ENCODE measurements at places on chromosomes 6 and 20. TPM values are rescaled to one million over a fixed set of nuclear protein-coding genes. Genes with fewer than 3 reads are reported as not detected.

- no peaks in the 10 kb centered on the region for H3K27me3 ChIP-seq
- H3K4me1 ChIP-seq: no peaks in the 10 kb centered on the region
- DNase-seq: no peak
- H3K36me3 ChIP-seq: no peaks in the 10 kb centered on the region
- no peak overlapping the region for H3K27ac ChIP-seq
- H3K4me3 ChIP-seq: no peak overlapping the region
Observed at GRCh38 chr6:75467966-75468365, 25.6 kb downstream of the FILIP1 start.

DNA sequence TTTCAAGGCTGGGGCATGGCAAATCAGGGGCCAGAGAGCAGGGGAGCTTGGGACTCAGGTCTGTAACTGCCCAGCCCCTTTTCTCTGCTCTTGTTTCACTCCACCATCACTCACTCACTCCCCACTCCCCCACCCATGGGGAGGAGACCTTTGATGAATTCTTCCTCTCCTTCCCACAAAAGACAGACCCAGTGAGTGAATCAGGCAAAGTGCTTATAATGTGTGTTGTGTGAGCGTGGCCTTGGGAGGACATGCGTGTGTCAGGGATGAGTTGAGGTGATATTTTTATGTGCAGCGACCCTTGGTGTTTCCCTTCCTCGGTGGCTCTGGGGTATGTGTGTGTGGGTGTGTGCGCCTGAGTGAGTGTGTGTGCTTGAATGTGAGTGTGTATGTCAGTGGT is 1.0 kb upstream of the CUL9 start:
- H3K4me3 ChIP-seq: no peak overlapping the region
- H3K4me1 ChIP-seq: peaks cover 50% of the 10 kb centered on the region
- no peak for DNase-seq
- no peaks in the 10 kb centered on the region for H3K27me3 ChIP-seq

- H3K4me1 ChIP-seq: peaks cover 20% of the 10 kb centered on the region
- H3K4me3 ChIP-seq: no peak overlapping the region
- peaks cover 26% of the 10 kb centered on the region for H3K36me3 ChIP-seq
Observed at GRCh38 chr20:59258221-59258621, 42.2 kb upstream of the EDN3 start.

- DNase-seq: no peak
- peaks cover 5% of the 10 kb centered on the region for H3K4me1 ChIP-seq
- H3K4me3 ChIP-seq: no peak overlapping the region
- no peaks in the 10 kb centered on the region for H3K36me3 ChIP-seq
Observed at GRCh38 chr6:159163901-159164370, 5.3 kb upstream of the FNDC1 start.

- H3K4me3 ChIP-seq: no peak overlapping the region
- peaks cover 4% of the 10 kb centered on the region for H3K4me1 ChIP-seq
- no peak overlapping the region for H3K27ac ChIP-seq
Observed at GRCh38 chr6:25411316-25411950, 132.3 kb downstream of the CARMIL1 start.

GRCh38 chr6:99514089-99514488 is 1.1 kb downstream of the USP45 start:
- H3K4me3 ChIP-seq: peak overlapping the region; percentile 67
- peaks cover 2% of the 10 kb centered on the region for H3K27me3 ChIP-seq
- H3K36me3 ChIP-seq: no peaks in the 10 kb centered on the region
- no peak for DNase-seq
- no peak overlapping the region for H3K27ac ChIP-seq

GRCh38 chr6:10613723-10614122 is 80.7 kb downstream of the C6orf52 start:
- H3K4me1 ChIP-seq: no peaks in the 10 kb centered on the region
- H3K36me3 ChIP-seq: no peaks in the 10 kb centered on the region
- H3K4me3 ChIP-seq: no peak overlapping the region

Gene ZFP57
- 2.4 TPM for total RNA-seq

DNA sequence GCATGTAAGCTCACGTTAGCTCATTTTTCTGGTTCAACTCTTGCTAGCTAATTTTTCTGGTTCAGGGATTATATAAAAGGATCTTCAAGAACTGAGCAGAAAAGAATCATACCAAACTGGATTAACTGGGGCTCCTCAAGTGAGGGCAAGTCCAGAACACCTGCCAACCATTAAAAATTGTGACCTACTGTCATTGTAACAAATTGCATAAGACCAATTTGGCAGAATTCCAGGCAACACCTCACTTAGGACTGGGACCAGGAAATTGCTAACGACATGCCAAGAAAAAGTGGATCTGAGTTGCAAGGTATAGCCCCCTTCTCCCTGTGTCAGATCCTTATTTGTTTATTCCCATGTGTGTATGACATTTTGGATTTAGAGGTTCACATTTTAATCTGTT is 216.6 kb downstream of the HIVEP2 start:
- H3K4me3 ChIP-seq: no peak overlapping the region
- H3K27me3 ChIP-seq: peaks cover 5% of the 10 kb centered on the region
- no peaks in the 10 kb centered on the region for H3K36me3 ChIP-seq
- no peak for DNase-seq

GRCh38 chr20:10637031-10637559 is 36.7 kb downstream of the JAG1 start:
- H3K4me3 ChIP-seq: no peak overlapping the region
- H3K4me1 ChIP-seq: no peaks in the 10 kb centered on the region
- H3K27ac ChIP-seq: no peak overlapping the region
- no peaks in the 10 kb centered on the region for H3K36me3 ChIP-seq

DNA sequence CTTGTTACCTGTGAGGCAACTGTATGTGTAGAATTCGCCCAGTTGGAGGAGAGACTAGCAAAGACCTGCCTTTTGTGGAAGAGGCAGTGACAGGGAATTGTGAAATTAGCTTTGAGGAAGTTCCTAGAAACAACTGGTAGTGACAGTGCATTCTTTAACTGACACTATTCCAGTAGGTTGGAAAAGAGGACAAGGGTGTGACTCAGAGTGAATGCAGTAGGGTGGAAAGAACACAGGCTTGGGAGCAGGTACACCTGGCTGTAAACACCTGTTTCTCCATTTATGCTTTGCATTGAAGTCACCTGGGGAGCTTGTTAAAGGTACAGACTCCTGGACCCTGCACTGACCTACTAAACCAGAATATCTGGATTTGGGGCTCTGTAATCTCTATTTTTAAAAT is 295.7 kb downstream of the PHACTR1 start:
- no peak overlapping the region for H3K4me3 ChIP-seq
- no peak for DNase-seq
- no peaks in the 10 kb centered on the region for H3K36me3 ChIP-seq
- no peaks in the 10 kb centered on the region for H3K4me1 ChIP-seq
- no peak overlapping the region for H3K27ac ChIP-seq

GRCh38 chr6:111626441-111626840 is 20.8 kb upstream of the TRAF3IP2 start:
- H3K4me3 ChIP-seq: no peak overlapping the region
- H3K36me3 ChIP-seq: no peaks in the 10 kb centered on the region
- no peaks in the 10 kb centered on the region for H3K4me1 ChIP-seq
- no peaks in the 10 kb centered on the region for H3K27me3 ChIP-seq
- H3K27ac ChIP-seq: no peak overlapping the region

DNA sequence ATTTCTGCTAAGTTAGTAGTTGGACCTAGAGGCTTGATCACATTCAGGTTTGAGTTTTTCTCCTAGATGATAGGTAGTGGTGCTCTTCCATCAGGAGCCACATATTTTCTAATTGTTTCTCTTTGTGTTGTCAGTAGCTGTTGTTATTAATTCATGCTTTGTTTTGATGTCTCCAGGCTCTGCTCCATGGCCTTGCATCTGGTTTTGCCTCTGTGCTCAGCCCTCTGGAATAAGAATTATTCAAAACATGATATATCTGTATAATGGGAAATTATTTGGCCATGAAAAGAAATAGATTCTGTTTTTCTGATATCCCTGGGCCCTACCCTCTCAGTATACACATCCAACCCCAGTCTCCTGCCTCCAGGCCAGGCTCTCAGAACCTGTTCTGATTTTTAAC is 184.8 kb downstream of the CDC5L start:
- H3K4me1 ChIP-seq: no peaks in the 10 kb centered on the region
- no peak overlapping the region for H3K4me3 ChIP-seq
- H3K36me3 ChIP-seq: no peaks in the 10 kb centered on the region
- H3K27me3 ChIP-seq: peaks cover 4% of the 10 kb centered on the region

DNA sequence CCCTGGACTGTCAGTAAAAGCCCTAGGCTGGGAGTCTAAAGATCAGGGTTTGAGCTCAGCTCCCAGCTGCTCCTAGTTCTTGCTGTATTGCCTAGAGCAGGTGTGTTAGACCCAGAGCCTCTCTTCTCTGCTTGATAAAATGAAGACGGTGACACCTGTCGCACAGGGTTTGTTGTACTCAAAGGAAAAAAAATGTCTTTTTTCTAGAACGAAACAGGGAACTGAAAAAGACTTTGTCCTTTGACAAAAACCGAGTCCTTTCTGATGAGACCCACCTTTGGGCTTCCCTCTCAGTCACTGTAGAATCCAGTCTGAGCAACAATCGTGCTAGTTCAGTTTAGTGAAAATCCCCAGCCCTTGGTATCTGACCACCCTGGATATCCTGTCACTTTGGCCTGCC is 102.1 kb upstream of the LAMP5 start:
- H3K27me3 ChIP-seq: no peaks in the 10 kb centered on the region
- H3K27ac ChIP-seq: no peak overlapping the region
- no peak overlapping the region for H3K4me3 ChIP-seq

DNA sequence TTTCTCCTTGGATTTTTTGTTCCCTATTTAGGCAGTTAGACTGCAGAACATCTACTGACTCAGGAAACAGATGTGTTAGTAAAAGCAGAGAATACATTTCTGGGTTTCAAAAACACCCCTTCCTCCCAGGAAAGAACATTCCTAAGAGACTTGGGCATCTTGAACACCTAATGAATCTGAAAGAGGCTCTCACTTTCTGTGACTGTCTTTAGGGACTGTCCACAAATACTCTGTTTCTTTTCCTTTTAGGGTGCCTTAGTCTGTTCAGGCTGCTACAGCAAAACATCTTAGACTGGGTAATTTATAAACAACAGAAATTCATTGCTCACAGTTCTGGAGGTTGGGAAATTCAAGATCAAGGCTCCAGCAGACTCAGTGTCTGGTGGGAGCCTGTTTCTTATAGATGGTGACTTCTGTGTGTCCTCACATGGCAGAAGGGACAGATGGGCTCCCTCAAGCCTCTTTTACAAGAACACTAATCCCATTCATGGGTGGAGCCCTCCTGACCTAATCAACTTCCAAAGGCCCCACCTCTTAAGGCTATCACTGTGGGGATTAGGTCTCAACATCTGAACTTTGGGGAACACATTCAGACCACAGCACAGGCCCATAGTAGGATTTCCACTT is 19.4 kb upstream of the CCN5 start:
- DNase-seq: no peak
- H3K27ac ChIP-seq: no peak overlapping the region

Gene GUCA1A
- not detected for total RNA-seq

- H3K27ac ChIP-seq: peak overlapping the region; percentile 49
- no peaks in the 10 kb centered on the region for H3K27me3 ChIP-seq
- H3K36me3 ChIP-seq: peaks cover 18% of the 10 kb centered on the region
- peak overlapping the region; percentile 63 for H3K4me3 ChIP-seq
- DNase-seq: no peak
Observed at GRCh38 chr6:111832833-111833418, 40.3 kb downstream of the FYN start.

GRCh38 chr20:23050076-23050838 is 785 bp upstream of the THBD start:
- DNase-seq: no peak
- no peak overlapping the region for H3K27ac ChIP-seq
- peaks cover 13% of the 10 kb centered on the region for H3K4me1 ChIP-seq
- peaks cover 16% of the 10 kb centered on the region for H3K27me3 ChIP-seq
- H3K36me3 ChIP-seq: no peaks in the 10 kb centered on the region

Gene HLA-DOB
- 6.8 TPM for total RNA-seq

GRCh38 chr6:35049900-35050756 is 91.0 kb downstream of the TCP11 start:
- DNase-seq: no peak
- H3K4me3 ChIP-seq: no peak overlapping the region
- H3K4me1 ChIP-seq: peaks cover 4% of the 10 kb centered on the region

Gene SNRPB
- total RNA-seq: 132 TPM

DNA sequence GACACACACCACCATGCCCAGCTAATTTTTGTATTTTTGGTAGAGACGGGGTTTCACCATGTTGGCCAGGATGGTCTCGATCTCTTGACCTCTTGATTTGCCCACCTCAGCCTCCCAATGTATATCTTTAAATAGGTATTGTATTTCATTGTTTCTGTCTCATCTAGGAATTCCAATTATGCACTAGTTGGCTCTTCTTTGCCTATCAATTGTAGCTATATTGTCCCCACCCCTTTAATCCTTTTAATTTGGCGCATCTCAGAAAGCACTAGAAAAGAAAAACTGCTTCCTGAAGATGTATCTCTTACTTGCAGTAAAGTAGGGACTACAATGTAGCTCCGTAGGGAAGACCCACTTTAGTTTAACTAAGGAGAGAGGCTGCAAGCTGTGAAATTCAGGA is 10.5 kb upstream of the MAVS start:
- H3K36me3 ChIP-seq: no peaks in the 10 kb centered on the region
- H3K27me3 ChIP-seq: no peaks in the 10 kb centered on the region
- H3K27ac ChIP-seq: no peak overlapping the region
- H3K4me1 ChIP-seq: no peaks in the 10 kb centered on the region
- no peak overlapping the region for H3K4me3 ChIP-seq

Gene TPBG
- total RNA-seq: not detected

DNA sequence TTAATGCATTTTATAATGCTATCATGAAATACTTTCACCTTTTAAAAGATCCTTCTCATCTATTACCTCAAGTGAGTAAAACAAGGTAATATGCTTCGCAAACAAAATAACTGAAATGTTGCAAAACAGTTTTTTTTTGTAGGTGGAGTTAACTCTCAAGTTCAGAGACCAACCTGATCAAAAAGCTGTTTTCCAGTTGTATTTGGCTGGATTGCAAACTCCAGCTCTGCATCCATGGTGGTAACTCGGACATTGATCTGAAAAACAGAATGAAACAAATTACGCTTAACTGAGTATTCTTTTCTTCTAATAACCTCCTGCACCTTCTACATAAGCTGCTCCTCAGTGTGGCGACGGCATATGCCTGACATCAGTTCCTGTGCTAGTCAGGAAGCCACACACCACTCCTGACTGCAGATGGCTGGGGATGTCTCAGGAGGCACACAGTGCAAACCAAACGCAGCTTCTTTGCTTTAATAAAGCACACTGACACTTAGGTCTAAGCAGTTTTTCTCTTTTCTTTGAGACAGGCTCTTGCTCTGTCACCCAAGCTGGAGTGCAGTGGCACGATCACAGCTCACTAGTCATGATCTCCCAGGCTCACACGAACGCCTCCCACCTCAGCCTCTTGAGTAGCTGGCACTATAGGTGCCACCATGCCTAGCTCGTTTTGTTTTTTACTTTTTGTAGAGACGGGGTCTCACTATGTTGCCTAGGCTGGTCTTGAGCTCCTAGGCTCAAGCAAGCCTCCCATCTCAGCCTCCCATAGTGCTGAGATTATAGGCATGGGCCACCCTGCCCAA is 29.9 kb downstream of the EZR start:
- peak; percentile 71 for DNase-seq
- H3K36me3 ChIP-seq: peaks cover 51% of the 10 kb centered on the region
- H3K27ac ChIP-seq: peak overlapping the region; percentile 72
- H3K27me3 ChIP-seq: no peaks in the 10 kb centered on the region

Gene EMILIN3
- total RNA-seq: not detected

GRCh38 chr6:70282919-70283461 is 19.9 kb downstream of the COL9A1 start:
- H3K36me3 ChIP-seq: no peaks in the 10 kb centered on the region
- H3K4me1 ChIP-seq: no peaks in the 10 kb centered on the region
- DNase-seq: no peak
- H3K27ac ChIP-seq: no peak overlapping the region

GRCh38 chr20:62511915-62512610 is 36.3 kb upstream of the GATA5 start:
- no peak overlapping the region for H3K4me3 ChIP-seq
- H3K27me3 ChIP-seq: no peaks in the 10 kb centered on the region
- H3K4me1 ChIP-seq: no peaks in the 10 kb centered on the region

Gene KLHDC3
- total RNA-seq: 38.6 TPM

Measured in CD4-positive, CD25-positive, alpha-beta regulatory T cell (primary cell).